NCI-H226 (cell line): ENCODE measurements at places on chromosomes 7 and 10.

DNA sequence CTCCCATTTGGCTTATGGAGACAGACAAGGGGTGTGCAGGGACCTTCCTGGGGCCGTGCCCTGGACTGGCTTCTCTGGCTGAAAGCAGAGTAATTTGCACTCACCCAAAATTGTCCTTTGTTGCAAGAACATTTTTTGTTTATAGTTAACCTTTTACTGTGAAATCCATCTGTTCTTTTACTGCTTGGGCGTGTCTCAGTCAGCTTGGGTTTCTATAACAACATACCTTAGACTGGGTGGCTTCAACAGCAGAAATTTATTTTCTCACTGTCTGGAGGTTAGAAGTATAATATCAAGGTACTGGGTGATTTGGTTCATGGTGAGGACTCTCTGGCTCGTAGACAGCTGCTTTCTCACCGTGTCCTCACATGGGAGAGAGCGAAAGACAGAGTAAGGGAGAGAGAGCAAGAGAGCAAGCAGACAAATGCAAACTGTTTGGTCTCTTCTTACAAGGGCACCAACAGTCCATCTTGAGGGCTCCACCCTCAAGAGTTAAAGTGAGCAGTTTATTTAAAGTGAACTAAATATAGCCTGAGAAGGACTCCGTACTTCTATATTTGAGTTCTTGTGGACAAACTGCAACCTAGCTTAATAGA lies 131.0 kb upstream of the NPY start:
- no peak for DNase-seq

DNA sequence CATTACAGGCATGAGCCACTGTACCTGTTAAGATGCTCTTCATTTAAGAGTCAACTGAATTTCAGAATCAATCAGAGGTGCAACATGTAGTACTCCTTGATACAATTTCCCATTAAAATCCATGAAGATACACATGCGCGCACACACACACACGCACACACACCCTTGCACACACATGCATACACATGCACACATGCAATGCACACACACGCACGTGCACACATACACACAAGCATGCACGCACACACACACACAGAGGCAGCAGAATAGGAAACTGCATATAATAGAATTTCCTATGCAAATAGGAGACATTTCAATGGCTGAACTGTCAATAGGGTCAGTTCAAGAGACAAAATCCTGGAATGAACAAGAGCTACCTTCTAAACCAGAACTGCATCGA lies 192.6 kb downstream of the CALN1 start:
- no peak for DNase-seq

- DNase-seq: no peak
Observed at GRCh38 chr10:48520594-48520993, 84.3 kb downstream of the ARHGAP22 start.

- DNase-seq: no peak
Observed at GRCh38 chr7:138945154-138945553, 36.0 kb downstream of the KIAA1549 start.

DNA sequence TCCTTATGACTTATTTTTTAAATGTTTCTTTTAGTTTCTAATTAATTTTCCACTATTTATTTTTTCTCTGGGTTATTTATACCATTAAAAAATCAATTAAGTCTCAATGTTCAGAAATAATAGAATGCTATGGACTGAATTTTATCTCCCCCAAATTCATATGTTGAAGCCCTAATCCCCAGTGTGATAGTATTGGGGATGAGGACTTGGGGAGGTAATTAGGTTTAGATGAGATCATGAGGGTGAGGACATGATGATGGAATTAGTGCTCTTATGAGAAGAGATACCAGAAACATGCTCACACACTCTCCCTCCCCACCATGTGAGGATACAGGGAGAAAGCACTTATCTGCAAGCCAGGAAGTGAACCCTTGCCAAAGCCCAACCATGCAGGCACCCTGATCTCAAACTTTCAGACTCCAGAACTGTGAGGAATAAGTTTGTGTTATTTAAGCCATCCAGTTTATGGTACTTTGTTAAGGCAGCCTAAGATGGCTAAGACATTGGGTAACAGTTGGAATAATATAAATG lies 202.6 kb downstream of the MDFIC start:
- peak; percentile 86 for DNase-seq
